ENCODE measurements at places on chromosomes 6 and 20.
A peak's percentile ranks its signal among the peaks of the same experiment; 100 is the strongest.

- DNase-seq, result no peak
Observed at GRCh38 chr6:74931558-74931957, 274.3 kb downstream of the COL12A1 start.

GRCh38 chr20:24816907-24817306 is 132.2 kb upstream of the CST7 start:
- no peak for DNase-seq

DNA sequence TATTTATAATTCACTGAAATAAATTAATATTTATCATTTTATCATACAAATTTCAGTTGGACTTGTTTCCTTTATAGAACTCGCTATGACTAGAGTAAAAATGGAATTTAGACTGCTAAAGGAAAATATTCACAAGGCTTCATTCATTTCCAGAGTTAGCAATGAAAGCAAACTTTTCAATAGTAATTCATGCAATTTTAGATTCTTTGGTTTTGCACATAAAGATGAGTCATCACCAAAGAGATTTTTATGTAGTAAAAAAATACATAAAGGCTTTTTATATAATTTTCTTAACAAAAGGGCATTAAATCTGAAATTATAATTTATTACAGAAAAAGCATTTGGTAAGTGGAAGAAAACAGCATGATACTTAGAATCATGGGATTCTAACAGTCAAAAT is 37.2 kb upstream of the STXBP5 start:
- DNase-seq, result no peak

DNA sequence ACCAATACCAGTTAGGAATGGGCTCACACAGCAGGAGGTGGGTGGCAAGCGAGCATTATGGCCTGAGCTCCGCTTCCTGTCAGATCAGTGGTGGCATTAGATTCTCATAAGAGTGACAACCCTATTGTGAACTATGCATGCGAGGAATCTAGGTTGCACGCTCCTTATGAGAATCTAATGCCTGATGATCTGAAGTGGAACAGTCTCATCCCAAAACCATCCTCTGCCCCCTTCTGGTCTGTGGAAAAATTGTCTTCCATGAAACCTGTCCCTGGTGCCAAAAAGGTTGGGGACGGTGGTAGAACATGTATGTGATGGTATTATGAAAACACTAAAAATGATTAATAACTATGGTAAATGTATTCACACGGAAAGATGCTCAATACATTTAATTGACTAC is 99.7 kb upstream of the HIVEP1 start:
- no peak for DNase-seq

- DNase-seq, result no peak
Observed at GRCh38 chr6:107061125-107062020, 33.4 kb downstream of the MTRES1 start.

- no peak for DNase-seq
Observed at GRCh38 chr6:137731600-137731959, 135.5 kb upstream of the TNFAIP3 start.

DNA sequence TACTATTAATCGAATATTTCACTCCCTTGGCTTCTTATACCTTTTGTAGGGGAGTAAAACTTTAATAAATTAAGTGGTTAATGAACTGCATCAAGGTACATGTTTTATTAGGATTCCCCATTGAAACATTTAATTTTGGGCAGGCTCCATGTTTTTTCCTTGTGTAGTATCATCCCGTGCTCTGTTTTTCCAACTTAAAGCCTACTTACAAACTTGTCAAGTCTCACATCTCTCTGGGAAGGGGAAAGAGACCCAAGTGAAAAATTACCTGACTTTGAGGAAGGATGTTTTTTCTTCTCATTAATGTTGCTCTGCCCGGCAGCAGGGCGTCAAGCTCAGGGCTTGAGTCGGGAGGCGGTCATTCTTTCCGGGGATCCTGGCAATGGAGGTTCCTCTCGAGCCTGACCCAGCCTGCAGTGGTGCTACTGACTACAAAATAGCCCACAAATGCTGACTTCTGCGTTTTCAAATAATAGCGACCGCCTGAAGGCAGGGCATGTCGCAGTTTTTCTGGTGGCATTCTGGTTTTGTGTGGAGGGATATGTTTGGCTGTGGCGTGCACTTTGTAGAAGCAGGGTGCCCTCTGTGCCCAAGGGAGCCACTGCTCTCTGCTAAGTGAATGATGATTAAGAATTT is 2.4 kb downstream of the DSP start:
- DNase-seq, result no peak

DNA sequence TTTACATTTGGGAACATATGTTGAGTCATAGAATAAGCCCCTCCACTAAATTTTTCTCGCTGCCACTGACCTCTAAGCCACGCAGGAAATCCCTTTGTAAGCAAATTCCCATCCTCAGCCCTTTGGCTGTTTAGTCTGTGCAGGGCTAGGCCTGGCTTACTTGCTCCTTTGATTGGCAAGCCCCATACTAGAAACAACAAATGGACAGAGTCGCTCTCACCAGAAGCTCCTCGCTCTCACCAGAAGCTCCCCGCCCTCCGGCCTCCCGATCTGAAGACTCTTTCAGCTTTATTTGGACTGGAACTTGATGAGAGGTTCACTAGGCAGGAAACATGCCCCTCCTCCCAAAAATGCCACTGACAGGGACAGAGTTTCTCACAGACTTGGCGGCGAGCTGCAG is 149.2 kb upstream of the EXOC2 start:
- no peak for DNase-seq

GRCh38 chr6:16831136-16831535 is 69.9 kb upstream of the ATXN1 start:
- DNase-seq, result no peak

GRCh38 chr6:2797564-2798031 is 32.4 kb downstream of the WRNIP1 start:
- DNase-seq, result no peak

- DNase-seq, result no peak
Observed at GRCh38 chr20:37873884-37874283, 29.0 kb upstream of the VSTM2L start.

DNA sequence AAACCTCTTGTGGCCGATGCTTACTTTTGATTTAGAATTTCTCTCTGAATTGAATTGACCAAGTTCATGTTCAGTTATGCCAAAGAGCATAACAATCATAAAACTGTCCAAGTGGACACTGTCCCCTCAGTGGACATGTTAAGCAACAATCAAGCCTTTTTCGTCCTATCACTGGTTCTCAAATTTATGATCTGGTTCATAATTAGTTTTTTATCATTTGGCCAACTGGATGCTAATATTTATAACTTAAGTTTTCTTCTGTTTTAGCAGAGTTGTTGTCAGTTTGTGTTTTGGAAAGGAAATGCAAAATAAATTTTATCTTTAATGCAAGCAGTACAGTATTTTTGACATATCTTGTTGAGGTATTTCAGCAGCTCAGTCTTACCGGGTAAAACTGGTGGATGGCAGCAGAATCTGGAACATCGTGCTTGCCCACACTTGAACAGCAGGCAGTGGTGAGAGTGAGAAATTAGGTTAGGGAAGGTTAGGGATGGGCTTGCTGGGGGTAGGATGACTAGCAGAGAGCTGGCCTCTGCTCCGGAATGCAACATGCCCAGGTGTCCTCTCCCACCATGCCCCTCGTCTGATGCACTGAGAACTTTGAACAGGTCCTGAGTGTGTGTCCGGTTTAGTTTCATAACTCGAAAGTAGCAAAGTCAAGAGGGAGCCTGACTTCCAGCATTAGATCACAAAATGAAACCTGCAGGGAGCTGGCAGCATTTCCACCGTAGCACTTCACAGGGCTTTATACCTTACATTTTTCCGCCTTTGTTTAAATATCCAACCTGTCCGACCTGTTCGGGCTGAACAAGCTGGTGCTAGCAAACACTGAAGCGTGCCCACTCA is 93.1 kb downstream of the RREB1 start:
- no peak for DNase-seq

- DNase-seq, result no peak
Observed at GRCh38 chr20:58416835-58417234, 27.8 kb downstream of the VAPB start.

DNA sequence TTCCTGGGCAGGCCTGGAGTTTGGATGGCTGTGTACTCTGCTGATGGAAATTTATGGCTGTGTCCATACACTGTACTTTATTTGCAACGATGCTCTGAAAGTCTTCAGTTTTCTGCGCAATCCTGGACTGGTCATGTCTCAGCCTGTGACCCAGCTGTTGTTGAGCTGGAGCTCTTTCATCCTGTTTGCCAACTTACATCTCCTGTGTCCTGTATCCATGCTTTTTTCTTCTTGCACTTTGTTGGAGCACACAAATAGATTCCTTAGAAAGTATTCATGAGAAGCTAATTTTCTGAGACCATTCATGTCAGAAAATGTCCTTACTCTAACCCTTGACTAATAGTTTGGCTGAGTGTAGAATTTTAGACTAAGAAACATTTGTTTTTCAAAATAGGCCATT is 251.2 kb downstream of the BCKDHB start:
- DNase-seq, result no peak

- peak; percentile 59 for DNase-seq
Observed at GRCh38 chr20:32052090-32052777, at the start of gene HCK. TSS of gene HCK (plus strand) at chr20:32052242.

GRCh38 chr6:116667623-116668022 is 943 bp downstream of the ZUP1 start:
- DNase-seq, result no peak

DNA sequence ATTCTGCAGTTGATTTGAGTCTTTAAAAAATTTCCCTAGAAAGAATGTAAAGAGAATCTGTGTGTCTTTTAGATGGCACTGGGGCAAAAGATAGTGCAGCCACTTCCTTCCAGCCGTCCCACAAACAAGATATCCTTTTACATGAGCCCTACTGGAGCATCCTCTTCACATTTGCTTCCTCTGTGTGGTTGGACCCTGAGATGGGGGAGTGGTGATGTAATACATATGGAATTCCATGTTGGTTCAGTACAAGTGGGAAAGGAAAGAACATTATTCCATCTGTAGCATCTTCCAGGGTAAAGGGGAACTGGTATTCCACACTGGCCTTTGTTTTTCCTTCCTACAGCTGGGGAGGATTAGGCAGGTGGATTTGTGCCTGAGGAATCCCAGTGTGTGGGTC is 78.9 kb upstream of the ISM1 start:
- DNase-seq, result no peak

DNA sequence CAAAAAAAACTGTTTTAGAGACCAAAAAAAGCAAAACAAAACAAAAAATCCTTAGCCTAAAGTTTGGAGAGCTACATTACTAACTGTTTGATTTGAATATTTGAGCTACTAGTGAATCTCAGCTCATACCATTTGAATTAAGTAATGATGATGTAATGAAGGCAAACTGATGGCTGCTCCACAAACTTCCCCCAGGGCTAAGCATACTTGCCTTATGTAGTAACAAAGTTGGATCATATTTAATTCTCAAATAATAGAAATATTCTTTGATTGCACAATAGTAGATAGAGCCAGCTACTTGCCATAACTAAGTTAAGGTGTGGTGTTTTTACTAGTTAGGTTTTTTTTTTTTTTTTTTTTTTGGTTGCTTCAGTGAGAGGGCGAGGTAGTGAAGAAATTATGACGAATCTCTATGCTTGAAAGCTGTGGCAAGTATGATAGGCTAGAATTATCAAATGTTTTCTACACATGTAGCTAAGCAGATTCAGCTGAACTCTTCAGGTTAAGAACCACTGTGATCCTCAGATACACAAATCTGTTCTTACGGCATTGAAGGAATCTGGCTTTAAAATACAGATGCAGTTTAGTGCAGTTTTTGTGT is 2.9 kb downstream of the RAB32 start:
- no peak for DNase-seq

DNA sequence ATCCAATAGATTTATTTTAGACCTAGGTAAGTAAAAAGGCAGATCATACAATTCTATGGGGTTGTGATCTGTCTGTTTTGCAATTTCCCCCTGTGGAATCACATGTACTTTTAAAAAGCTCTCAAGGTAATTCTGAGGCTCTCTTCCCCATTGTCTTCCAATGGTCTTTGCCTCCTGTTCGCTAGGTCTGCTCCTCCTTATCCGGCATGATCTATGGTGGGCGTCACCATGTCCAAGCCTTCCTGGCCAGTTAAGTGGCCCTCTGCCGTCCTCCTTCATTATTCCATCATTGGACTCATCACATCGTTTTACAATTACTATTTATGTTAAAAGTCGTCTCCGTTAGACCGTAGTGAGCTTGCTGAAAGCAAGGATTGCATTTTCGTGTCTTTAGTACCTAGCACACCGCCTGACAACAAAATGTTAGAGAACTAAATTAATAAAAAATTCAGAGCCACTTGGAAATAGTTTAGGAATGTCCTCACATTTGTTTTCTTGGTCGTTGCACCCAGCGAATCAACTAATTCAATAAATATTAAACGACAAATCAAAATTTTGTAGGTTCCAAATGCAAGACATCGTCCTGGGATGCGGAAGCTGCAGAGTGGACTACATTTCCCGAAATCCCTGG is 2.2 kb upstream of the STXBP5 start:
- no peak for DNase-seq

GRCh38 chr6:41836022-41836659 is 48.6 kb downstream of the TOMM6 start:
- DNase-seq, result no peak

- no peak for DNase-seq
Observed at GRCh38 chr20:8255945-8256632, 124.0 kb downstream of the PLCB1 start.

- no peak for DNase-seq
Observed at GRCh38 chr6:163263998-163264661, 150.4 kb upstream of the QKI start.

DNA sequence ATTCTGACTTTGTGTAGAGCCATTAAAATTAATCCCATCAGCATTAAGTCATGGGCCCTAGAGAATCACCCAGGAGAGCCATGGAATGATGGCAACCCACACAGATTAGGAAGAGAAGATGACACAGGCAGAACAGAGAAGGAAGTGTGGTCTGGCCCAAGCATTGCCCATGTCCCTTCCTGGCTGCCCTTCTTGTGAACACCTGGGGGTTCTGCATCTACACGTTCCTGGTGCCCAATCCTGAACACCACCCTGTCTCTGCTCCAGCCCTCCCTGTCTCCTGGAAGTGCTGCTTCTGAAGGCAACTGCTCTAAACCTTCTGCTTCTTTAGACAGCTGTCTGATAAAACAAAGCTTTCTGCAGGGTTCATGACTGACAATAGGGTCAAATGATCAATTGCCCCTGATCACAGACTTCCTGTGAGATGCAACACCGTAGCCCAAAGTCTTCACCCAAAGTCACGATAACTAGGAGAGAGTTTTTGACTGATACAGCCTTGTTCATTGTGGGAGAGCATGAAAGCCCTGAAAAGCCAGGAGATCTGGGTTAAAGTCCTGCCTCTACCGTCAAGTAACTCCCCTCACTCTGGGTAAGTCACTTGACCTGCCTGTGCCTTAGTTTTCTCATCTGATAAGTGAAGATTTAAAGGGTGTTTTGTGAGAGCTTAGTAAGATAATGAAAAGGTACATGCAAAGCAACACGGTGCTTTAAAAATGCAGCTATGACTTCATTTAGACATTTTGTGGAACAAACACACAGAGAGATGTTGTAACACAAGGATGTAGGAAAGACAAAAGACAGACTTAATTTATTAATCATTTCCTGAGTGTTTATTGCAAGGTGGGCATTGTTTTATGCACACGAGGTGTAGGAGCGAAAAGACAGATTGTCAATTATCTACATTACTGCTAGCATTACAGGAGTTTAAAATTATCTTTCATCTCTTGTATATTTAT is 291.2 kb upstream of the STXBP5 start:
- DNase-seq, result no peak
